ENCODE measurements at places on chromosomes 3 and 15.

GRCh38 chr3:189941679-189942078 is 179.0 kb downstream of the P3H2 start:
- DNase-seq = no peak

- DNase-seq = peak; percentile 25
Observed at GRCh38 chr3:180633722-180634121, 31.8 kb downstream of the TTC14 start.

DNA sequence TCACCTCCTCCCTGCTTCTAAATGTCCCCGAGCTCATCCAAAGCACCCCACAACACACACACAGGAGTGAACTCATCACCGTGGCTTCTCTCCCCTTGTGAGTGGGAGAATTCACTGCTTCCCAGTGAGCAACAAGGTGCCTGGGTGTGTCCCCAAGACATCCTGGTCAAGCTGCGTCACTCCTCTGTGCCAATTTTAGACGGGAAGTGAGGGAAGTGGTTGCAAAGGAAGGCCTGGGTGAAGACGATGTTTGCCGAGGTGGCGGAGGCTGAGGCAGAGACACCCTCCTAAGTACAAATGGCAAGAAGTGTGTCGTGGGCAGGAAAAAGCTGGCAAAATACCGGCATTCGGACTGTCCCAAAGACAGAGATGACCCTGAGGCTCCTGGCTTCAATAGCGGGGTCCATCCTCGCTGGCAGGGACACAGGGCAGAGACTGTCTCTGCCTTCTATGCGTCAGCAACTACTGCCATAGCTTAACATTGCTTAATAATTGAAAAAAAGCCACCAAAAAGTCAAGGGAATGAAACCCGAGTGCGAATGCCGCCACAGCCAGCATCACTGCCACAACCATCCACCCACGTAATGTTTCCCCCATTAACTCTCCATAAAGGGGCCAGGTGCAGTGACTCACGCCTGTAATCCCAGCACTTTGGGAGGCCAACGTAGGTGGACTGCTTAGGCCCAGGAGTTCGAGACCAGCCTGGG is 72.8 kb downstream of the VGLL4 start:
- DNase-seq = no peak

- DNase-seq = no peak
Observed at GRCh38 chr3:152650177-152650576, 184.8 kb upstream of the P2RY1 start.

GRCh38 chr3:69827127-69827526 is 87.9 kb downstream of the MITF start:
- DNase-seq = no peak

DNA sequence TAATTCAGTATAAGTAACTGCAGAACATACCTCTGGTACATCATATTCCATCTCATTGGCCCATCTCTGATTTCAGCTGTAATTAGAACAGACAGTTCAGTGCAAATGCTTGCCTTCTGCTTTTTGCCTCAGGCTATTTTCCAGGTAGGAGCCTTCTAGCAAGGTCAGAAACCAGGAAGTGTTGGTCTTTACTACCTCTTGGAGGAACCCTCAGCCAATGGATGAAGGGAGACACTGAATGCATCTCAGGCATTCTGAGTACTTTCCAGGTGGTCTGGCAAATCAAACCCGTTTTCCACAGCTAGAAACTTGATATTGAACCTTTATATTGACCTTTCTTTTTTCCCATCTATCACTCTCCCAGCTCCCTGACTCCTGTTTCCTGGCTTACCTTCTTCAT is 348.5 kb upstream of the SOX2 start:
- no peak for DNase-seq

DNA sequence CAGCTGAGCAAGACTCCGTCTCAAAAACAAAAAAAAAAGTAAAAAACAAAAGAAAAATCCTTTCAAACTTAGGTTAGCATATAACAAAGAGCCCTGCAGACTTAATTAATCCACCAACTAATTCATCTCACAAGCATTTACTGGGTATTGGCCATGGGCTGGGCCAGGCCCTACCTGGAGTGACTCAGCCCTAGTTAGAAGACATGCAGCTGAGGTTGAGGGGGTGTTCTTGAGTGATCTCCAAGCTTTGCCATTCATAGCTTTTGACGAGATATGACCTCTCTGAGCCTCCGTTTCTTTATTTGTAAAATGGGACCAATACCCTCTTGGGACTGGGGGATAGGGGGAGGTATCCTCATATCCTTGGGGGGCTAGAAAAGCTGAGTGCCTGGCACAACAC is 7.8 kb downstream of the FBXL22 start:
- no peak for DNase-seq

DNA sequence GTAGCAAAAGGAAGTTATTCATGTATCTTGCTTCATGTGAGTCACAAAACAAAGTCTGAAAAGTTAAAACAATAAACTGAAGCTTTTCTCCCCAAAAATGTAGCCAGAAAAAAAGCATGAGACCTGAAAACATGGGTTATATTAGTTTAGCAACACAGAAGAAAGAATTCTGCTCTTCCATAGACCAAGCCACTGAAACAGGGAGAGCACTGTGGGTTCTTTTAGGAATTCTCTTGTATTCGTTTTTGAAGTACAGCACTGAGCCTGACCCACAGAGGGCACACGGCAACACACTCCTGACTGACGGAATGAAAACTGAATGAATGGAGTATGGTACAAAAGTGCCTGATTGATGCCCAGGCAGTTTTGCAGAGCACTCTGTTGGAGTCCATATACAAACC is 66.6 kb downstream of the TM4SF4 start:
- DNase-seq = no peak

- DNase-seq = no peak
Observed at GRCh38 chr3:112492124-112492523, 7.1 kb downstream of the BTLA start.

DNA sequence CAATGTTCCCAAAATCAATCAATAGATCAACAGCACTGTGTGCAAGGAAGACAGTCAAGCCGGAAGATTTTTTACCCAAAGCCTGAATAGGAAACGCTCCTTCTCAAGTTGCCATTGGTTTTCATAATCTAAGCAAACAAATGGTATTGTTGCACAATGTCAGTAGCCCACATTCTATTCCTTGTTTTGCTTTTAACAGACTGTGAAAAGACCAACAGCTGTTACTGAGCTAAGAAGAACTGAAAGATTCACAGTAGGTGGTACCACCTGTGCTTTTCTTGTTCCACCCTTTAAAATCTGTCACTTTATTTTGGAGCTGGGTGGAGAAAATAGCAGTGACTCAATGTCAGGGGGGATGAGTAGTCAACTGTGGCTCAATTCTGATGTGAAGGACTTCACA is 357.5 kb upstream of the CADM2 start:
- DNase-seq = peak; percentile 62

DNA sequence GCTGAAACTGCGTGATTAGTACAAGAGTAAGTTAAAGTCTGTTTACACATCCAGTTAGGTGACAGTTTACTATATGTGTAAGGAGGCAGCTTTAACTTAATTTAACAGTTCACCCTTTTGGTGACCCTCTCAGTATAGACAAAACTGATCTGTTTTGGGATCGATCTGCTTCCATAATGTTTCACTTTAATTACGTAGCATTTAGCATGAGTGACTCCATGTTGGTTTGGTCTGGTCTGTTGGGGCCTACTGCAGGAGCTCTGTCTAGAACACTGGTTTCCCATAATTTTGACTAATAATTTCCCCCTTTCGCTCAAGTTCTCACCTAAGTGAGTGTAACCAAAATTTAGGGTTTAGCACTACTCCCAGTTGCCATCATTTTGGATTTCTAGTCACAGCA is 6.4 kb upstream of the SECISBP2L start:
- no peak for DNase-seq

DNA sequence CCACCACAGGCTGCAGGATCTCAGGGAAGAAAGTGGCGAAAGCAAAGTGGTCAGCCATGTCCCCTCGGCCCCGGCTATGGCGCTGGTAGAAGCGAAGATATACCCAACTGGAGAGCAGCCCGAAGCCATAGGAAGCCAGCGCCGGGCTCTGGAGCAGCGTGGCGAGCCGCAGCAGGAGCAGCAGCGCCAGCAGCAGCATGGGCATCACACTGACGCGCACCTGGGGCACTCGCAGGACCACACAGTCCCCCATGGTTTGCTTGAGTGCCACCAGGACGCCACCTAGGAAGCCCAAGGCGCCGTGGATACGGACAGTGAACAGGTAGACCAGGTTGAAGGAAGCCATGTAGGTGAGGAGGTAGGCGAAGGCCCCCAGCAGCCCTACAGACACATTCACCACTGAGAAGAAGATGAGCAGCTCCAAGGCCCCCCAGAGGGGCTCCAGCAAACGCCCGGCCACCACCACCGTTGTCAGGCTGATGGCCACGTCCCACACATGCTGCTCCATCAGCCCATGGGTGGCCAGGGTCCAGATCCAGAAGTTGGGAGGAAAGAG is 888 bp downstream of the TMEM115 start:
- DNase-seq = no peak

- DNase-seq = no peak
Observed at GRCh38 chr15:31272558-31273257, 53.9 kb upstream of the KLF13 start.

DNA sequence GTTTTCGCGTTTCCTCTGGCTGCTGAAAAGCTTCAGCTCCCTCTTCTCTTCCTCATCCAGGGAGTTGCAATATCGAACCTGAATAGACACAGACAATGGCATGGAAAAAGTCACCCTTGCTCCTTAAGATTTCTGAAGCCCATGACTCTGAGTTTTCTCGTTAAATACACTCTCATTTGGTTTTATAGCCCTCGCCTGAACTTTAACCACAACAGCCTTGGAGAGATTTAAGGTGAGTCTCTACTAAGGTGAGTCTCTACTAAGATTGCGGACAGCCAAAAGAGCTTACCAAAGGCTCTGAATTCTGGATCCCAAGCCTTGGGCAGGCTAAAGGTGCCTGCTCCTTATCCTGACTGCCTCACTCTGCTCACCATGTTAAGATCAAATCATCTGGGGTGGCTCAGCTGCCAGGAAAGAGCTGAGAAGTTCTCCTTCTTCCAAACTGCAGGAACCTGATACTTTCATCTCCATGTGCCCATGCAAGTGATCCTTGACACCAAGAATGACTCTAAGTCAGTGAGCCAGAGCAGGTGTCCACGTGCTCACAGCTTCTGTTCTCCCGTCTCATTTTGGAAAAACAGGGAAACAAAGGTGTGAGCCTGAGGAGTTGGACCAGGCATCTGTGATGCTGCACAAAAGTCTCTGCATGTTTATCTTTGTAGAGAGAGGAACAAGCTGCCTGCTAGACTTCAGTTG is 65.1 kb downstream of the PRICKLE2 start:
- DNase-seq = no peak

DNA sequence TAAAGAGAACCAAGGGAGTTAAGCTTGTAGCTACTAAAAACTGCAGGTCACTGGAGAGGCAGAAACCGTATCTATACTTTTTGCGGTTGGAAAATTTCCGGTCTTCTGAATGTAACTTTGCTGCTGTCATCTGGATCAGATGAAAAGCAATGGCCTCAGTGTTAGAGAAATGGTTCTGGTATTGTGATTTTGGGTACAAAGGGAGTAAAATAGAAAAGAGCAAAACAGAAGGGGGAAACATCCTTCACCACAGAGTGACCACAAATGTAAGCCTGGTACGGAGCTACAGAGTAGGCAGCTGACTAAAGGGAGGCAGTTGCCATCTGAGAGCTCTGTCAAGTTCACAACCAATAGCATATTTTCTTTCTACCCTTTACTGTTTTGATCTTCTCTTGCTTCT is 5.6 kb downstream of the CD96 start:
- DNase-seq = no peak

DNA sequence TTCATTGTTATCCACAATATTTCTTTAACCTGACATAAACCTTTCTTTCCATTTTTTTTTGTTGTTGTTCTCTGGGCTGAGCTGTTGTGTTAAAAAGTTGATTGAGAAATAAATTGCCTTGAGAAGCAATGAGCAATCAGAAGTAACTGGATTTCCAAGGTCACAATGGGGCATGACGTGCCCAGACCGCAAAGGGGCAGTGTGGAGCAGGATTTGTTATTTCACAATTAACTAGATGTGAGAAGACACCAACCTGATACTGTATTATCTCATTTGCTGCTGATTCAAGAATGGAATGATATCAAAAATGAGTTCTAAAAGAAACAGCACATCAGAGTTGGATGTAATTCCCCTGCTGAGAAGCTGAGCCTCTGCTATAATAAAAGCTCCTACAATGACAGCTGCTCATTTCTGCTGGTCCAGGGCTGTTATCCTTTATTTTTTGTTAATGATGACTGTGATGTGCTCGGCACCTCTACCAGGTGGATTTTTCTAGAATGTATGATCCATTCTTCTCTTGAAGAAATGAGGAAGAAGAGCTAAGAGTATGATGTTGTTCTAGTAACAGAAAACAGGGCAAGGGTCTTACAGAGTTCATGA is 28.1 kb downstream of the CPNE4 start:
- DNase-seq = peak; percentile 68

DNA sequence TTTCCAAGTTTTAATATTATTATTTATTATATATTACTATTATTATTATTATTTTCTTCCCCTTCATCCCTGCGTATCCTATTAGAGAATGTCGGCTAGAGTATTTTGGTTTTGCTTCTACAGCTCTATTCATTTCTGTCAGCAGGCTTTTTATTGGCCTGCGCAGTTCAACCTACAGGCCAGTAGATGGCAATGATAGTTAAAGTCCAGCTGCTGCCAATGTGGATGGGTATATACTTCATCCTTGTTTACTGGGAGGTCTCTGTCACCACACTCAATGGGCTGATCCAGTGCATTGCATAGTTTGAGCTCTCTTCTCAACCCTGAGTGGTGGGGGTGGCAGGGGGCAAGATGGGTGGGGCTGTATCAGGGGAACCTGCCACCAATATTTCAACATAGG is 799.8 kb downstream of the NSUN3 start:
- peak; percentile 63 for DNase-seq

DNA sequence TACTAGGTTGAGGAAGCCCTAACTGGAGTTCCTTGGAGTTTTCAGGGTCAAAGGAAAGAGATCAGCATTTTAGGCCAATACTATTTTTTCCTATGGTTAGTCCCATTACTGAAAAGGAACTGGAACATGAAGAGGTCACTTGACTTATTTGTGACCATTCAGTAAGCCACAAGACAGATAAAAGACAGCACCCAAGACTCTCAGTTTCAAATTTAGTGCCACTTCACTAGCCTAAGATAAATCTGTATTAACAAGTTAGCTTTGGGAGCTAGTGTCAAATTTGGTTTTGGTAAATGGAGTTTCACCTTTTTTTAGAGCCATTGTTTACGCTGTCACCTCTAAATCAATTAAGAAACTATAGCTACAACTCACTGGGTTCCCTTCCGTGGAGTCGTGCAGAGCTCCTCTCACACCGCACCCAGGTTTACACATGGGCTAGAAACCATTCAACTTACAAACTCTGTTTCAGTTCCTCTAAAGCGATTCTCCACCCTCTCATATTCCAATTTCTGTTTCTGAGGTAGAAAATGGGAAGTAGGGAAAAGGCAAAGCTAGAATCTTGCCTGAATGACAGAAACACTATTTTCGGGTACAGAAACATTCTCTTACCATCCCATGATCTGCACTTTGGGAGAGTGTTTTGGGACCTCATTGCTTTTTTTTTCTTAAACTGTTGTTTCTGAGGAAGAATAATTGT is 14.4 kb downstream of the CCDC32 start:
- no peak for DNase-seq

DNA sequence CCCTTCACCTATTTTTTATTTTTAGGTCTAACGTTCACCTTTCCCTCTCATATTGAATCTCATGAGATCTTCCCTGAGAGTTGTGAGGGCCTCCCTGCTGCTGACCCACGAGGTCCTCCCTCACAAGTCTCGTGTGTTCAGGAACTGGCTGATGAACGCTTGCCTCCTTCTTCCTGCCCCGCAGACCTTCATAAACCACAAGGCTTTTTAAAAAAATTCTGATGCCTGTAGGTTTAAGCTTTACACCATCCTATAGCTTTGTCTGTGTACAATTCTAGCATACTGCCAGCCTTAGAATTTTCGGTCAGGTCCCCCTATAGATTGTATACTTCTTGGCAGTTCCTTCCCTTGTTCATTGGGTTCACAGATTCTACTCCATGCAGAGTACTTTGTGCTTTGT is 50.5 kb downstream of the CHST2 start:
- no peak for DNase-seq
